ENCODE measurements at places on chromosomes 7 and 10.
A peak's percentile ranks its signal among the peaks of the same experiment; 100 is the strongest.

DNA sequence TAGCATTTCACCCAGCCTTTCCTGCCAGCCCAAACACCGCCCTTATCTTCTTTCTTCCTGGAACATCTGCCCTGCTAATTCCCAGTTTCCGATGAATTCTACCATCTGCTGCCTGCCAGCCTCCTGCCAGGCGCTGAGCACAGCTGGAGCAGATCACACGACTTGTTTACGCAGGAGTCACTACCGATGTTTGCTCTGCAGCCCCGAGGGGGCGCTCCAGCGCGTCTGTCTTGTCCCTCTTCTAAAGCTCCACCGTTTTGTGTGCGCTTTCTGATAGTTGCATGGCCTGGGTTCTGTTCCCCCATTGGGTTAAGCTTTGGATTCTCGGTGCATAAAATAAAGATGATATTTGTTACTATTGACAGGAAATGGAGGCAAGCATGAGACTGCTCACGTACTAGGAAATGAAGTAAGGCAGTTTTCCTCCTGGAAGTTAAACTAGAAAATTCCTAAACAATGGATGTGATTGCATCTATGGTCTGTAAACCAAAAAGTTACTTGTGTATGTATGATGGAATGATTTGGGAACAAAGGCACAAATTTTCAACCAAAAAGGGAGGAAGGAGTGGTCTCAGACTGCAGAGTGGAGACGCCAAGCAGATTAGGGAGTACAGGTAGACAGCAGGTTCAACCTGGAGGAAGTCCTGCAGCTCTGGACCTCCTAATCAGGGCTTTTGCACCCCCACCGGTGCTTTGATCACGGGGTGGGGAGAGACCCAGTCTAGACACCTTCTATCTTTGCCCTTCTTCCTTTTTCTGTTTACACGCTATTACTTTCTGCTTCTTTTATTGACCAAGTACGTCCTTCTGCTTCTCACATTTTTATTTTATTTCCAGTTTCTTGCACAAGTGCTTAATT lies 2.2 kb upstream of the RBM17 start:
- peak; percentile 92 for DNase-seq

GRCh38 chr10:17475661-17476060 lies 21.3 kb upstream of the ST8SIA6 start:
- DNase-seq: no peak

- DNase-seq: no peak
Observed at GRCh38 chr10:34172936-34173533, 642.1 kb downstream of the PARD3 start.

- no peak for DNase-seq
Observed at GRCh38 chr10:35554036-35554435, 51.1 kb upstream of the GJD4 start.

DNA sequence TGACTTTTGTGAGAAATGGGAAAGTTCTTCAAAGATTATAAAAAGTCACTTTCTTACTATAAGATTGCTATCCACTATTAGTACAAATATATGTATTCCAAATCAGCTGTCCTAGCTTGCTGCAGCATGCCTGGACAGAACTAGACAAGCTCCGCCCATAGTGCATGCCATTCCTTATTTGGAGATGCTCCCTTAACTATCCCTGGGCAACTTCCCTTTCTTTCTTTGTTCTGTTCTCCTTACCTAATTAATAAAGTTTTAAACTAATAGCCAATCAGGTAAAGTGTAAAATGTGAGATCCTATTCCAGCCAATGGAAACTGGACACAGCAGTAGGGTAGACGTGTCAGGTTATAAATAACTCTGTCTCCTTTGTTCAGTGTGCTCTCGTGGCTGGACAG lies 281.9 kb downstream of the CAMK1D start:
- DNase-seq: no peak

GRCh38 chr7:40507166-40507565 lies 372.4 kb downstream of the SUGCT start:
- DNase-seq: peak; percentile 11

GRCh38 chr10:119448628-119449584 lies 93.6 kb downstream of the RGS10 start:
- no peak for DNase-seq

- DNase-seq: no peak
Observed at GRCh38 chr10:123600177-123600576, 66.0 kb upstream of the GPR26 start.

- DNase-seq: no peak
Observed at GRCh38 chr10:129048513-129048912, 418.5 kb upstream of the MGMT start.

DNA sequence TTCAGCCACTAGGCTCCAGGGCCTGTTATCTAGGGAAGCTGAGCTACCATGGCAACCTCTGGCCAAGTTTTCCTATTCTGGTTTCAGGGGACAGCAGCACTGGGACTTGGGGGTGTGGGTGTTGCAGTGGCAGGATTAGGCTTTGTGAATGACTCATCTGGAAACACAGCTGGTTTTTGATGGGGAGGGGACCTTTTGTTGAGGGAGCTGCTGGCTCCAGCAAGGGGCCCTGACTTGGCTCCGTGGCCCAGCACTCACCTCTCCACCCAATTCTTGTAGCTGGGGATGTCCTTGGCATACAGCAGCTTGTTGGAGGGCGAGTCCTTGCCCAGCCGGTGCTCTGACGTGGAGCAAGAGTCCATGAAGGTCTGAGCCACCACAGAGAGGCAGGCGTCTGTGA lies 435.9 kb downstream of the PLXNA4 start:
- no peak for DNase-seq

- no peak for DNase-seq
Observed at GRCh38 chr7:158013085-158013668, 574.4 kb downstream of the PTPRN2 start.

- no peak for DNase-seq
Observed at GRCh38 chr10:1190052-1190395, 133.8 kb downstream of the WDR37 start.

DNA sequence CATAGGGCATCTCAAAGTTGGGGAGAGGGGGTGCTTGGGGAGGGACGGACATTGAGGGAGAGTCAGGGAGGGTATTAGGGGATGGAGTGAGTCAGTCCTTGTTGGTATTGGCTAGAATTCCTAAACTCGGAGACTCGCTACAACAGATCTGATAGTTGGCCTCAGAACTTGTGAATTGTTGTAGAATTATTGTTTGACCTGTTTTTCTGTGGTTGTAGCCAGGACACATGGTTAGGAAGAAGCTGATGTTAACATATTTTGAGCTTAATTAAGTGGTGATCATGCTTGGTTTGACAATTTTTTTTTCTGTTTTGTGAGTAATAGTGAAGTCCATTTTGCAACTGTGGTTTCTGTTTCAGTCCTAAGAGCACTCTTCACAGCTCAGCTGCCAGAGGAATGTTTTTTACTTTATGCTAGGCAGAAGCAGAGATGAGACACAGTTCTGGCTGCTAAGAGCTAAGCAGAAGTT lies 1190.3 kb upstream of the C7orf33 start:
- DNase-seq: no peak

- no peak for DNase-seq
Observed at GRCh38 chr7:24933298-24933697, 46.7 kb downstream of the OSBPL3 start.

- DNase-seq: no peak
Observed at GRCh38 chr7:69260023-69260422, 338.3 kb upstream of the AUTS2 start.

GRCh38 chr7:147199868-147200267 lies 1083.3 kb downstream of the CNTNAP2 start:
- no peak for DNase-seq

DNA sequence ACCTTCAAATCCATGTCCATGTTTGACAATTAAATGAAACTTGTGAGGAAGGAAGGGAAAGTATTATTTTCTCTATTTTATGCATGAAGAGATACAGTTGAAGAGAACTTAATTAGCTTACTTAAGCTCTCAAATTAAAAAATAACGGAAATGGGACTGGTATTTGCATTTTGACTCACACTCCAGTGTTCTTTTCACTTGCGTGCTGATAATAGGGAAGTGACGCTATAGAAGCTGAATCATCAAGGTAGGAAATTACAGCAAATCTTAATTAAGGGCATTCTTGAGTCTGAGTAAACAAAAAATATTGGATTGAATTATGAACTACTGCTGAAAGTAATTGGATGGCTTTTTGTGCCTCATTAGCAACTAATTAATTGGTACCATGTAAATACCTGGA lies 44.0 kb upstream of the NPVF start:
- no peak for DNase-seq

DNA sequence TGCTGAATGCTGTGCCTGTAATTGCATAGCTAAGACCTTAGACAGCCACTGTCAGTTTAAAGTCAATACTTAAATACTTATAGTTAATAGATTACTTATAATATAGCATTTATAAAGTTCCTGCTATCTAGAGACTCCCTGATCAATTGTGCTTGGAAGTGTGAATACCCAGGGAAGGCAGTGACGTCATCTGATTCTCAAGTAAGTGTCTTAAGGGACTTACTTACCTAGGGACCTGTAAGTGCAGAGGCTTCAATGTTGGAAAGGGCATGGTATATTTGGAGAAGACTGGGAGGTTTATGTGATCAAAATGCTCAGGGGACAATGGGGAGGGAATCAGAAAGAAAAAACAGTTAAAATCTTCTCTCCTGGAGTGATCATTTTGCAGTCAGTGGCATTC lies 55.0 kb downstream of the BICC1 start:
- no peak for DNase-seq

Data from NCI-H1694 treated with DMSO at 0.1 percent for 48 hours (cell line).